ENCODE measurements at places on chromosomes 7 and 10. TPM values are rescaled to one million over a fixed set of nuclear protein-coding genes. Genes with fewer than 3 reads are reported as not detected.

Gene PHKG1
- 11.7 TPM for total RNA-seq

Gene ADAM12
- 0.71 TPM for total RNA-seq

Gene RHBDD2
- total RNA-seq: 43.5 TPM

GRCh38 chr7:66671034-66671433 is 42.4 kb downstream of the KCTD7 start:
- no peak overlapping the region for H3K27ac ChIP-seq
- no peaks in the 10 kb centered on the region for H3K27me3 ChIP-seq
- H3K4me3 ChIP-seq: no peak overlapping the region
- H3K4me1 ChIP-seq: no peaks in the 10 kb centered on the region
- no peaks in the 10 kb centered on the region for H3K36me3 ChIP-seq

- H3K36me3 ChIP-seq: no peaks in the 10 kb centered on the region
- H3K4me1 ChIP-seq: no peaks in the 10 kb centered on the region
- no peaks in the 10 kb centered on the region for H3K27me3 ChIP-seq
- H3K4me3 ChIP-seq: no peak overlapping the region
- peak overlapping the region; percentile 18 for H3K27ac ChIP-seq
- no peak for DNase-seq
Measured at GRCh38 chr7:25789701-25790640, 362.0 kb upstream of the NFE2L3 start.

GRCh38 chr7:56105508-56105907 is 768 bp downstream of the CHCHD2 start:
- peak overlapping the region; percentile 92 for H3K27ac ChIP-seq
- H3K27me3 ChIP-seq: no peaks in the 10 kb centered on the region
- no peaks in the 10 kb centered on the region for H3K4me1 ChIP-seq
- H3K36me3 ChIP-seq: peaks cover 38% of the 10 kb centered on the region

GRCh38 chr7:157177983-157178381 is 39.3 kb downstream of the UBE3C start:
- H3K4me1 ChIP-seq: no peaks in the 10 kb centered on the region
- DNase-seq: no peak
- H3K27ac ChIP-seq: no peak overlapping the region
- H3K36me3 ChIP-seq: peaks cover 71% of the 10 kb centered on the region

DNA sequence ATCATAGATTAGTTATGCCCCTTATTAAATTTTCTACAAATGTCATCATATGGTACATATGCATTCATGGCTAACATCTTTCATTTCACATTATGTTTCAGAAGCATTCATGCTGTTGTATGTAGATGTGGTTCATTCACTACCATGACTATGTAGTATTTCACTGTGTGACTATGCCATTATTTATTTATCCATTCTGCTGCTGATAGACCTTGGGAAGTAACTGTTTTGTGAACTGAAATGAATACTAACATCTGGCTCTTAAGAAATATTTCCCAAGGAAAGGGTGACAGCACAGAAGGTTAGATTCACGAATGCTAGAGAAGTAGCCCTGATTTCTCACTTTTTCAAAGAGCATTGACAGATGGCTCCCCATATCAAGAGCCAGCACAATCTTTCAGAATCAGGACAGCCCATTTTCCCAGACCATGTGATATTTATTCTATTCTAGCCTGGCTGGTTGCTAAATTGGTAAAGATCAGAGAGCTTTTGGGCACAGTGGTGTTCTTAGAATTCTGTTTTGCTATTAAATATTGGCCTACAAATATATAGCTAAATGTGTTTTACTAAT is 157.4 kb downstream of the DYNC1I1 start:
- no peak for DNase-seq
- H3K27ac ChIP-seq: no peak overlapping the region
- peaks cover 17% of the 10 kb centered on the region for H3K4me1 ChIP-seq
- no peak overlapping the region for H3K4me3 ChIP-seq
- H3K27me3 ChIP-seq: no peaks in the 10 kb centered on the region
